ENCODE measurements at places on chromosomes 2 and 18. TPM values are rescaled to one million over a fixed set of nuclear protein-coding genes. Genes with fewer than 3 reads are reported as not detected.

GRCh38 chr18:22632191-22632590 is 214.5 kb upstream of the CTAGE1 start:
- no peak for DNase-seq
- no peak overlapping the region for H3K27ac ChIP-seq
- no peak overlapping the region for H3K4me3 ChIP-seq
- no peaks in the 10 kb centered on the region for H3K27me3 ChIP-seq

ZNF804A gene
- total RNA-seq = not detected

DNA sequence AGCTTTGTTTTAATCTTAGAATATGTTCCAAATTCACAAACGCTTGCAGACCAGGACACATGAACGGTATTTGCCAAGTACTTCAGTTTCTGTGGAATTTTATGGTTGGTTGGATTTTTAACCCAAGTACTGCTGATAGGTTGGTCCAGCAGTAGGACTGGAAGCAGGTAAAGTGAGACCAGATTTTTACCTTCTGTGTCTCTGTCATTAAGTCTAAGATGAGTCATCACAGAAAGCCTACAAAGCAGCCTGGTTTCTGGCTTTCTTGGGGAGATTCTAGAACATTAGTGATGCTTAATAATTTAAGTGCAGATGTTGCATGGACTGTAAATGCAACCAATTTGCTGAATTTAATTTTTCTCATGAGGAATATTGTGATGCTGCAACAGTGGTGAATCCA is 100.5 kb downstream of the SCG2 start:
- H3K36me3 ChIP-seq = no peaks in the 10 kb centered on the region
- H3K4me3 ChIP-seq = no peak overlapping the region
- no peak overlapping the region for H3K27ac ChIP-seq
- H3K27me3 ChIP-seq = no peaks in the 10 kb centered on the region
- H3K4me1 ChIP-seq = no peaks in the 10 kb centered on the region

DNA sequence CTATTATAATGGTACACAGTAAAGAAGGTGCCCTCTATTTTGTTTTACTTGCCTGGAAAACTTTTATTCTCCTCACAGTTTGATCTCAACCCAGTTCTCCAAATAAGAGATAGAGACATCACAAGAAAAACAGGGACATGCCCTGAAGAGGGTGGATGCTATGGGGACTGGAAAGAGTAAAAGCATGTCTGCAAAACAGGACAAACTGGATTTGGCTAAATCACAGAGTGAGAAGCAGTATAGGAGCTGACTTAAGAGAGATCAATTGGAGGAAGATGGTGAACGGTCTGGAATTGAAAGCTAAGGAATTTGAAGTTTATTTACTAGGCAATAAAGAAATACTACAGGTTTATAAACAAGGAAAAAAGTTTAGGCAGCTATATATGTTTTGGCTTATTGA is 33.0 kb downstream of the SP140L start:
- no peaks in the 10 kb centered on the region for H3K4me1 ChIP-seq
- no peak overlapping the region for H3K27ac ChIP-seq
- peaks cover 22% of the 10 kb centered on the region for H3K36me3 ChIP-seq
- H3K4me3 ChIP-seq = no peak overlapping the region

- H3K36me3 ChIP-seq = no peaks in the 10 kb centered on the region
- H3K4me3 ChIP-seq = no peak overlapping the region
- H3K27me3 ChIP-seq = no peaks in the 10 kb centered on the region
- H3K4me1 ChIP-seq = no peaks in the 10 kb centered on the region
These were observed 110.6 kb downstream of the MYCN start for GRCh38 chr2:16050908-16051489.

DNA sequence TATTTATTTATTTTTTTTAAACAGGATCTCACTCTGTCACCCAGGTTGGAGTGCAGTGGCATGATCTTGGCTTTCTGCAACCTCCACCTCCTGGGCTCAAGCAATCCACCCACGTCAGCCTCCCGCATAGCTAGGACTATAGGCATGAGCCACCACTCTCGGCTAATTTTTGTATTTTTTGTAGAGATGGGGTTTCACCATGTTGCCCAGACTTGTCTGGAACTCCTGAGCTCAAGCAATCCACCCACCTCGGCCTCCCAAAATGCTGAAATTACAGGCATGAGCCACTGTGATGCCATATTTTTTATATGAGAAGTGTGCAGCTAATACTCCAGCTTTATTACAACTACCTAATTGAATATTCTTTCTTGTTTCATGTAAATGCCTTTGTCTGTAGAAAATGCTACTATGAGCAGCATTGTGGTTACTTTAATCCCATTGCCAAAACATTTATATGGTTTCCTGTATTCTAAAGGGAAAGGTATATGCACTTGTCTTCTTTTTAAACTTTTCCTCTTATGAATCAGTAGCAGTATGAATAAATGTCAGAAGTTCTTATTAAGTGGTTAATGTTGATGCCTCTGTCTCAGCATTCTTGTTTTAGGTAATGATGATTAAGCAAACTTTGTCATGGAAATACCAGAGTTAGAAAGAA is 9.5 kb upstream of the BCL2L11 start:
- no peak overlapping the region for H3K27ac ChIP-seq
- H3K27me3 ChIP-seq = peaks cover 5% of the 10 kb centered on the region

GRCh38 chr2:120988700-120989511 is 253.2 kb downstream of the GLI2 start:
- H3K27ac ChIP-seq = no peak overlapping the region
- no peaks in the 10 kb centered on the region for H3K36me3 ChIP-seq
- H3K27me3 ChIP-seq = no peaks in the 10 kb centered on the region

- H3K27ac ChIP-seq = peak overlapping the region; percentile 72
- H3K4me1 ChIP-seq = peaks cover 30% of the 10 kb centered on the region
- H3K27me3 ChIP-seq = no peaks in the 10 kb centered on the region
These were observed 24.5 kb downstream of the UGP2 start for GRCh38 chr2:63866009-63866709.

DNA sequence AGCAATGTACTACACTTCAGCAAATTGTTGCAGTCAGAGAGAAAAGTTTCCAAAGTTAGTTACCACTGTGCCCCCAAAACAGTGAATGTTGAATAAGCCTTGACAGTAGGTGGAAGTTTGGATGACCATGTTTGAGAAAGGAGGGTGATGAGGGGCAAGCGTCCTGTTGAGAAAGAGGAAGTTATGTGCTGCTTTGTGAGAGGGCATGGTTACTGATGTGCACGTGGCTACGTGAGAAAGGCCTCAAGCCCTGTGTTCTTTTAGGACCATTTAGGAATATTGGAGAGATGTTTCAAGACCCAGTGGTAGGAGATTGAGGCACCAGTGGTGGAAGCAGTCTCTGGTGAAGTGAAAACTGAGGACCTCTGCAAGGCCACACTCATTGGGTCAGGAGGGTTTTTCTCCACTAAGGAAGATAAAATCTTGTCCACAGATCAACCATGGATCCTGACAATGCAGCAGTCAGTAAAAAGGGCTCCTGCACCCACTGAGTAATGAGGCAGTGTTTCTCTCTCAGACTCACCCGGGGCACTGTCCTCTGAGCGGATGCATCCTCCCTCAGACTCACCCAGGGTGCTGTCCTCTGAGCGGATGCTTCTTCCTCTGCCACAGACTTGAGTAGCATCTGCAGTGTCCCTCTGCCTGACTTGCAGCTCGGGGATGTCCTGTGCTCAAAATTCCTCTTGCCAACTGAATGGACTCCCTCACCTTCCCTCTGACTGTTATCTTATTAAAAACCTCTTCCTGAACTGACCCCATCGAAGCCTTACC is 34.7 kb upstream of the ACTR3 start:
- H3K36me3 ChIP-seq = no peaks in the 10 kb centered on the region
- no peak overlapping the region for H3K27ac ChIP-seq
- H3K4me3 ChIP-seq = no peak overlapping the region
- no peaks in the 10 kb centered on the region for H3K27me3 ChIP-seq

- no peaks in the 10 kb centered on the region for H3K36me3 ChIP-seq
- H3K4me1 ChIP-seq = no peaks in the 10 kb centered on the region
- peaks cover 31% of the 10 kb centered on the region for H3K27me3 ChIP-seq
These were observed 629.9 kb downstream of the NRXN1 start for GRCh38 chr2:50401772-50402653.

DNA sequence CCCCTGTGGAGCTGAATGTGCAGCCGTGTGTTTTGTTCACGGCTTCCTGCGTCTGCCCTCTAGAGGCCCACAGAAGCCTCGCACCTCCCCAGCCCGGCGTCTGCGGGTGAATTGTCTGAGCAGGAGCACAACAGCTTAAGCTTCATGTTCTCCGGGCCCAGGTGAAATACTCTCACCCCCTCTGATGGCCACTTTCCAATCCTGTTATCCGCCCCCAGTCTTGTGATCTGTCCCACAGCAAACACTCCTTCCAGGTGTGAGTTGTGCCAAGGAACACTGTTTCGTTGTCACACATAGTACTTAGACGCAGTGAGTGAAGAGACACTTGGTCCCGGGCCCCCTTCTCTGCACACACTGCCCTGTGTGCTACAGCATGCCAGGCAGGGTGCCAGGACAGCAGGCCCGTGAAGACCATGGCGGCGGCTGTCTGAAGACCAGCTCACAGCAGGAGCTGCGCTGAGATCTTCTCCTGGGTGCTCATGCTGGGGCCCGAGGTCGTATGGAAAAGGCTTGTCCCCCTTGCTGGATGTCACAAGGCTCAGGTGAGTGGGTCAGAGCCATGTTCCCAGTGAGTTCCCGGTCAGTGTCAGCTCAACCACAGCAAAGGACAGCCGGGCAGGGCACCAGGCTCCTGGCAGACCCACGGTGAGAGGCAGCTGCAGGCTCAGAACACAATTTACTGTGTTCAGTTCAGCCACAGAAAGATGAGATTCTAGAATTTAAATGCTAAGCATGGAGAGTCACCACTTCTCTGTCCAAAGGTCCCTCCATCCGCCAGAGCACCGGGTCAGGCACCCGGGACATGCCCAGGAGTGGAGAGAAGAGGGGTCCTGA is 6.8 kb upstream of the PXDN start:
- no peak overlapping the region for H3K4me3 ChIP-seq
- peaks cover 7% of the 10 kb centered on the region for H3K36me3 ChIP-seq
- H3K27ac ChIP-seq = no peak overlapping the region
- peak; percentile 74 for DNase-seq
- no peaks in the 10 kb centered on the region for H3K27me3 ChIP-seq
- H3K4me1 ChIP-seq = peaks cover 13% of the 10 kb centered on the region

- peaks cover 6% of the 10 kb centered on the region for H3K36me3 ChIP-seq
- no peaks in the 10 kb centered on the region for H3K27me3 ChIP-seq
- peak overlapping the region; percentile 55 for H3K4me3 ChIP-seq
These were observed 11.3 kb downstream of the PCARE start for GRCh38 chr2:29063056-29063455.

GRCh38 chr2:235595422-235596010 is 101.7 kb downstream of the AGAP1 start:
- peaks cover 21% of the 10 kb centered on the region for H3K36me3 ChIP-seq
- no peak overlapping the region for H3K27ac ChIP-seq
- H3K27me3 ChIP-seq = no peaks in the 10 kb centered on the region
- H3K4me1 ChIP-seq = peaks cover 16% of the 10 kb centered on the region
- H3K4me3 ChIP-seq = no peak overlapping the region

- H3K27ac ChIP-seq = no peak overlapping the region
- no peak for DNase-seq
- no peaks in the 10 kb centered on the region for H3K36me3 ChIP-seq
- no peaks in the 10 kb centered on the region for H3K4me1 ChIP-seq
These were observed 39.7 kb downstream of the TMEM177 start for GRCh38 chr2:119718501-119719260.

NR4A2 gene
- 2.6 TPM for total RNA-seq

DNA sequence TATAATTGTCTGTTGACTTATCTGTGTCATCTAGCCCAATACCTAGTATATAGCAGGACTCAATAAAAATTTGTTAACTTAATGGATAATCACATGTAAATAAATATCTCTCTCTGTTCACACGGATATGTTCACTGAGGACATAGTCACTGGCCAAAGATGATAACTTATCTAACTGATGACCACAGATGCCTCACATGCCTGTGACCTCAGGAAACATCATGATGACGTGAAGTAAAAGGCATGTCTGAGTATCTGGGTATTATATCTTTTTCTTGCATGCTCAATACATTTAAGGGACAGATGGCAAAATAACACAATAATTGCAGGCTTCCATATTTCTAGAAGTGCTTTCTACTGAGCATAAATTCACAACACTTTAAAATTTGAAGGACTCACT is 41.4 kb upstream of the PARD3B start:
- H3K4me1 ChIP-seq = no peaks in the 10 kb centered on the region
- no peak overlapping the region for H3K4me3 ChIP-seq
- no peaks in the 10 kb centered on the region for H3K27me3 ChIP-seq
- no peaks in the 10 kb centered on the region for H3K36me3 ChIP-seq
- no peak for DNase-seq

CERKL gene
- total RNA-seq = 0.23 TPM

DNA sequence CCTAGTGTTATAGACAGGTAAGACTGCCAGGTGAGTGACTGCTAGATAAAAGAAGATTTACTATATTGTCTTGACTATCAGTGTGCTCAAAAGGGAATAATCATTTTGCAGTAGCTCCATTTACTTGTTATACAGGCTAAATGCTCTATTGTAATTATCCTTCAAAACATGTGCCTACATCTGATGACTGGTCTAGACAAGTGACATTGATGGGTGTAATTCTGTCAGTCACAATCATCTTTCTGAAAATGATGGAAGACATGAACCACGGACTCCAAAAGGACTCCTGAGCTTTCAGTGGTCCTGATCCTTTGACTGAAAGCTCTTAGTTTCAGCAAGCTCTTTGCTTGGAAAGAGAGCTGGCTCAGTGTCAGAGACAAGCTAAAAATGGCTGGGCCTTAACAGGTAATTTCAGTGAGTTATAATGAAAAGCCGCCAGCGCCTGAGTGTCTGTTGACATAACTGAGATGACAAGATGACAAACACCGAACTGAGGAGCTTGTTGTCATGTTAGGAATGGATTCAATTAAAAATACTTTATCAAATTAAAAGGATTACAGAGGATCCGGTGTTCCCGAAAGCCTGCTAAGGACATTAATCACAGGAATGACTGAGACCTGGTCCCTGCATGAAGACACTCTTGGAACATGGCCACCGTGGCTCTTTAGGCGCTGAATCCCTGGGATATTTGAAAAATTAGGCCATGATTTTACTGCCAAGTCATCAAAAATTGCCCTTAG is 141.7 kb downstream of the CMPK2 start:
- H3K27me3 ChIP-seq = no peaks in the 10 kb centered on the region
- peaks cover 7% of the 10 kb centered on the region for H3K36me3 ChIP-seq
- peaks cover 7% of the 10 kb centered on the region for H3K4me1 ChIP-seq
- peak; percentile 24 for DNase-seq
- H3K27ac ChIP-seq = peak overlapping the region; percentile 34

GRCh38 chr2:192139813-192140212 is 54.9 kb downstream of the TMEFF2 start:
- no peaks in the 10 kb centered on the region for H3K36me3 ChIP-seq
- DNase-seq = no peak
- no peaks in the 10 kb centered on the region for H3K27me3 ChIP-seq
- H3K4me1 ChIP-seq = peaks cover 5% of the 10 kb centered on the region

All from MCF 10A (cell line).